ENCODE measurements at places on chromosomes 4 and X.

DNA sequence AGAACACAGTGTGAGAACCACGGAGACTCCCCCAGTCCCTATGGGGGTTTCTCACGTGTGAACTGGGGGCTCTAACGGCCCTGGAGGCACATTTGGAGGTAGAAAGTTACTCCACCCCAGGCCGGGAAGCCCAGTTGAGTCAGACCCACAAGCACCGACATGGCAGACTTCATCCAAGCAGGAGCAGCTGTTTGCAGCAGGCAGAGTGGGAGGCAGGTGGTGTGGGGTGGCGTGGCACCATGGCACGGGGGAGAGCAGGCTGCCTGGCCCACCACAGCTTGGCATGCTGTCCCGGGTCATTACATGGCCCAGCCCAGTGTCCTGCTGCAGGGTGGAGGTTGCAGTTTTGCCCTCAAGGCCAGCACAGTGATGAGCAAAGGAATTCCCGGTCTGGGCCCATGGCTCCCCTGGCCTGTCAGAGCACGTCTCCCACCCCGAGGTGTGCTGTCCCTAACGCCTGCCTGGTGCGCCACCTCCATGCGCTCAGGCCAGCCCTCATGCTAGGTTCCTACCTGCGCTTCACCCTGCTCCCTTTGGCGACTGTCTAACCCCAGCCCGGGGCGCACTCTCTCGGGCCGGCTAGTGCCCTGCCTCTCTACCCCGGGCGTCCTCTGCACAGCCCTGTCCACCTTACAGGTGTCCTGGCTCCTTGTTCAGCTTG, 90.6 kb upstream of the AFAP1 start:
- no peak for DNase-seq

- no peak for DNase-seq
Measured at GRCh38 chr4:94345969-94346368, 3.3 kb upstream of the HPGDS start.

- DNase-seq, result no peak
Measured at GRCh38 chr4:14392378-14392777, 609.9 kb upstream of the CPEB2 start.

DNA sequence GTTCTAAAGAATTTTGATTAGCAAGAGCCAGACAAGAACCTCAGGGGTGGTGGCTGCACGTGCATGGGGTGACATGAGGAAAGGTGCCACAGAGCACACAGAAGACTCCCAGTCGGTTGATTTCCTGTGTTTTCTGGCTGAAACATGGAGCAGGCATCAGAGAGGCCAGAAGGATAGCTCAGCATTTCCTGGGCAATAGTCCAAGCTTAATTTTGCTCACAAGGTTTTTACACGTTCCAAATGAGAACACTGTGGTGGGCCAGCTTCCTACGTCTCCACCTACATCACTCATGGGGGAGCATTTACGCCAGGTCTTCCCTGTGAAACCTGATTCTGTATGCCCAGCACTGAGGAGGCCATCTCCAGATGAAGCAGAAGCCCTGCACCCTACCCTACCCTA, 212.5 kb upstream of the CLNK start:
- DNase-seq, result no peak

DNA sequence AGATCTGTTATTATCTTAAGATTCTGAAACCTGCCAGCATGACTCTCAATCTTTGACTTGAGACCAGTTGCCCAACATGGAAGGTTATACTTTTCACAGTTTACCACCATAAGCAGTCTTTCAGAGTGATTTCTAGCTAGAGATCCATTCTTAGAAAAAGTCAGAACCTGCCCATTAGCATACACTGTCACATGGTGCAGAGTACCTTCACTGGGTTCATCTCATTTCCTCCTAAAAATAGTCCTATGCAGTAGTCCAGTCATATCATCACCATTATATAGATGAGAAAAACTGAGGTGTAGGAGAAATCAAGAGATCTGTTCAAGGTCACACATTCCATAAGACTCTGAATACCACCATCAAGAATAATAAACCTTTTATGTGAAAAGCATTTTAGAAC, 153.6 kb downstream of the AR start:
- no peak for DNase-seq

DNA sequence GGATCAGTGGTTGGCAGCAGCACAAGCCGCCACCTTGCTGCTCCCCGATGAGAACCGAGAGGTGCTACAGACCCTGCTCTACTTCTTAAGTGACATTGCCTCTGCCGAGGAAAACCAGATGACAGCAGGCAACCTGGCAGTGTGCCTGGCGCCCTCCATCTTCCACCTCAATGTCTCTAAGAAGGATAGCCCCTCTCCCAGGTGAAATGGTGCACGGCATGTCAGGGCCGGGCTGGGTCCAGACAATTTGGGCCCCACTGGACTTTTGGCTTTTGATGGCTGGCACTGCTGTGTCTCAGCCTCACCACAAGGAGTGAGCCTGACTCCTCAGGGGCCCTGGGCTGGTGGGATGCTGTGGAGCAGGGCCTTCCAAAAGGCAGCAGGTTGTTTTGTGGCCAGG, 74.1 kb downstream of the STARD8 start:
- no peak for DNase-seq

GRCh38 chr4:155887847-155888570, 15.5 kb upstream of the TDO2 start:
- no peak for DNase-seq

All from activated CD8-positive, alpha-beta memory T cell treated with anti-CD3 and anti-CD28 coated beads for 1 hour (primary cell).